IMR-90 (cell line): ENCODE measurements at places on chromosomes 12 and 14.

- no peak for DNase-seq
Measured at GRCh38 chr12:54220567-54220966, 31.8 kb upstream of the SMUG1 start.

DNA sequence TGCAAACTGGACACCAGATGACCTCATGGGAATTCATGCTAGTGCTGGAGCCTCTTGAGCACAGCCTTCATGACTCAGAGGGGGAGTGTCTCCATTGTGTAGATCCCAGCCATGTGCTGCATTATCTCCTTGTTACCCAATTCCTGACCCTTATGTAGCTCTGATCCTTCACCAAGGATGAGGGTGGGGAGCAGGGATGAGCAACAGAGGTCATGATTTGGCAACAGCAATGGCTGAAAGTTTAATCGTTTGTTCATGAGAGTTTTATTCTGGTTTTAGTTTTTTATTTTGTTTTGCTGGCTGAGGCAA lies 9.5 kb upstream of the BDKRB1 start:
- peak; percentile 99 for DNase-seq

GRCh38 chr14:105700622-105701288 lies 174.4 kb downstream of the TMEM121 start:
- no peak for DNase-seq

GRCh38 chr14:91159182-91159581 lies 45.3 kb downstream of the DGLUCY start:
- DNase-seq, result no peak

- DNase-seq, result no peak
Measured at GRCh38 chr14:96380735-96381134, 11.2 kb upstream of the AK7 start.

- no peak for DNase-seq
Measured at GRCh38 chr12:121793440-121793837, at the start of gene RHOF. TSS of gene RHOF (minus strand) at chr12:121793688. CDS start at chr12:121793633, 55 bp downstream.

DNA sequence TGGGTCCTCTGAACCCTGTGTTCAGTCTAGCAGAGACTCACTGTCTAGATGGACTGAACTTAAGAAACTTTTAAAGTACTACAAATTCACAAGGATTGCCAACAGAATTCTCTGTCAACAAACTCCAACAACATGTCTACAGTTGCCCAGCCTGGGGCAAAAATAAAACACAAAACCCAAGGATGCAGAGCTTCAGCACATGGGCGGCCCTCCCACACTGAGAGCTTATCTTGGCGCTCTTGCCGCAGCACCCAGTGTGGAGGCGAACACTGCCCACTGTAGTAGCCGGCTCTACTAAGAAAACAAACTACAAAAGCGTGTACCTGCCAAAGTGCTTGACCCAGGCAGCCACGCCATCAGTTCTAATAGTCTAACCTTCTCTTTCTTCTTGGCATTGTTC lies 66.7 kb downstream of the PTPN21 start:
- DNase-seq, result no peak

DNA sequence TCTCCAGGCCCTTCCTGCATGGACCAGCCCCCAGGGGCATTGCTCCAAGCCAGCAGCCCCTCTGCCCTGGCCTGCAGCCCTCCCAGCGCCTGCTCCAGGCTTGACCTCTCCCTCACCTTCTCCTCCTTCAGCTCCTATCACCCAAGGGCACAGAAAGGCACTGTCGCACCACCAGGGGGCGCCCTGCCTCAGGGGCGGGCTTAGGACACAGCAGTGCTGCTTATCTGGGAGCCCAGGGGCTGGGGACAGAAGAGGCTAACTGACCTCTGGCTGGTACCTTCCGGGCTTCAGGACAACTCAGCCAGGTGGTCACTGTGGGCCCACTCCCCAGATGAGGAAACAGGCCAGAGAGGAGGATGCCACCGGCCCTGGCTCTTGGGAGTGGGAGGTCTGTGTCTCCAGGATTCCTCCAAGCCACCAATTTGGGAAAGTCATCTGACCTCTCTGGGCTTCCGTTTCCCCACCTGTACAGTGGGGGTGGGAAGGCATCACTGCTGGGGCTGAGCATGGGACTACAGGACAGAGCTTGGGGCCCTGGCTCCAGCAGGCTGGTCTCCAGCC lies 25.3 kb upstream of the GPR132 start:
- peak; percentile 62 for DNase-seq

- no peak for DNase-seq
Measured at GRCh38 chr12:108910336-108910735, 30.4 kb downstream of the DAO start.
